Lower lobe of right lung (tissue), 2 donors: ENCODE measurements at places on chromosomes 5 and 9. TPM values are rescaled to one million over a fixed set of nuclear protein-coding genes. Genes with fewer than 3 reads are reported as not detected.

DNA sequence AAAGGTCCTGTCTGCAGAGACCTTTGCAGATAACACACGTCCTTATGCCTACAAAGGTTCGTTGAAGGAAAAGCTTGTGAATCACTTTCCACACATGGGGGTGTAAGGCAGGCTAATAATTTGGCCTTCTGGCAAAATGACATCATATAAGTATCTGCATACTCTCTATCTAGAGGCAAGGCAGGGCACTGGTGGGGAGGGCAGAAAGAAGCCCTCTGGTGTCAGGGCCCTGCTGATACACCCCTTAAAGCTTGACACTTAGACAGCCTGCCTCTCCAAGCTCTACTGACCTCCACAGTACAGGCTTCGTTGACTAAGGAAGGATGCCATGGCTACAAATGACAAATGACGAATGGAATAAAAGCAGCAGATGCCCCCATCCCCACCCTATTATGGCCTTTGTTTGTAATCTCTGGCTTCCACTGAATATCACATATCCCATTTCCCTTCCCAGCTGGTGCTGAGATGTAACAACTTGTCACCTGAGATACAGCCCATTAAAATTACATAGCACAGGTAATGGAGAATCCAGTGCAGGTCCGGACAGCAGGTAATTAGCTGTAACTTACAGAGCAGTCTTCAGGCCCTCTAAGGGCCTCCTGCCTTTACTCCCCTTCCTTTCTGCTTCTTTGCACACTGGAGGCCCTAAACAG lies 76.9 kb upstream of the IFNK start:
- no peaks in the 10 kb centered on the region for H3K4me1 ChIP-seq
- H3K27me3 ChIP-seq: no peaks in the 10 kb centered on the region
- no peak overlapping the region for H3K27ac ChIP-seq
- no peaks in the 10 kb centered on the region for H3K36me3 ChIP-seq

DNA sequence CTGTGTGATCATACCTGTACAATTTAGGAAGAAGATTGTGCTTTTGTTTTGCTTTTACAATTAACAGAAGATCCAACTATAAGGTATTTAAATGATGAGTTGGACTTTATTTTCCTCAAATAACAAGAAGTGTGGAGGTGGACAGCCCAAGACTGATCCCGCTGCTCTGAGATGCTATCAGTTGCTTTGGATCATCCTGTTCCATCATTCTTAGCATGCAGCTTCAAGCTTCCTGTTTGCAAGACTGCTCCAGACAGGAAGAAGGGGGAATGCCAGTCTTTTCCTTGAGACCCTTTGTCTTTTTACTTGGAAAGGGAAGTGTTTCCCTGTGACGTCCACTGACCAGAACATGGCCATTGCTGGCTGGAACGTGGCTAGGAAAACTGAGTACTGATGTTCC lies 250.8 kb downstream of the ZSWIM6 start:
- DNase-seq: no peak
- H3K27me3 ChIP-seq: no peaks in the 10 kb centered on the region
- H3K4me3 ChIP-seq: no peak overlapping the region

- DNase-seq: no peak
- H3K27ac ChIP-seq: no peak overlapping the region
- H3K36me3 ChIP-seq: no peaks in the 10 kb centered on the region
- H3K4me1 ChIP-seq: no peaks in the 10 kb centered on the region
- no peaks in the 10 kb centered on the region for H3K27me3 ChIP-seq
Measured at GRCh38 chr5:117667105-117667504, 1092.5 kb upstream of the SEMA6A start.

DNA sequence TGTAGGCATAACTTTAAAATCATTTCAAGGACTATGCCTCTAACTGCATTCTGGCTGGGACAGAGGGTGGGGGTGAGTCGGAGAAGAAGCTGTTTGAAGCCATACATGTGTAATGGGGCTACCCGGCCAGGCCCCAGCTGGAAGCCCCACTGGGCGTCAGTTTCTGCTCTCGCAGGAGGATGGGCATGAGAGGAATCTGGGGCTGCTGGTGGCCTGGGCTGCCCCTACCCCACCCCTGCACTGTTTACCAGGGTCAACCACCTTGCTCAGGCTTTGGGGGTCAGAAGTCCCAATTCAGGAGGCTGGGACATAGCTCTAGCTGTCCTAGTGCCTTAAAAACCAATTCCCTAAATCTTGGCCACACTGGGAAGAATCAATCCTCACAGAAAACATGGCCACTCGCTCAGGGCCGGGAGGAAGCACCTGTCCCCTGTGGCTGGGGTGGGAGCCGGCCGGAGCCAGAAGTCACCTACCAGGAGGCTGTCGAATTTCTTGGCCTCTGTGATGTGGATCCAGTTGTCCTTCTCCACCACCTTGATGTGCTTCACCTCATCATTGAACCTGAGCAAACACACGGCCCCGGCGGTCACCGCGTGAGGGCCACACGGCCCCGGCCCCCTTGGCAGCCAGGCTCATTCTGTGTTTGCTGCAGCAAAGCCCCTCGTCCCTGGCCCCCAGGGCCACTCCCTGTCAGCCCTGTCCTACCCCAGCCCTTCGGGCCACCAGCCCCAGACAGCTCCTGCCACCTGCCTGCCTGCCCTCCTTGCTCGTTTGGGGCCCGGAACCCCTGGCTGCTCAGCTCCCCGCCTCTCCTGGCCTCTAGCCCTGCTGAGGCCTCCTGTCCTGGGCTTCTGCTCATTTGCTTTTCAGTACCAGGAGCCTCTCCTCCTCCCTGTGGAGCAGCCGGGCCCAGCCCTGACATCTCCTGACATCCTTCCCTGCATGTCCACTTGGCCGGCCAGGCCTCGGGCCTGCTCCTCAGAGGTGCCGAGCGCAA lies 33.6 kb upstream of the SARDH start:
- peaks cover 72% of the 10 kb centered on the region for H3K36me3 ChIP-seq
- H3K27ac ChIP-seq: no peak overlapping the region
- no peak overlapping the region for H3K4me3 ChIP-seq
- H3K4me1 ChIP-seq: no peaks in the 10 kb centered on the region

TNC gene
- total RNA-seq: 18.5 TPM

DNA sequence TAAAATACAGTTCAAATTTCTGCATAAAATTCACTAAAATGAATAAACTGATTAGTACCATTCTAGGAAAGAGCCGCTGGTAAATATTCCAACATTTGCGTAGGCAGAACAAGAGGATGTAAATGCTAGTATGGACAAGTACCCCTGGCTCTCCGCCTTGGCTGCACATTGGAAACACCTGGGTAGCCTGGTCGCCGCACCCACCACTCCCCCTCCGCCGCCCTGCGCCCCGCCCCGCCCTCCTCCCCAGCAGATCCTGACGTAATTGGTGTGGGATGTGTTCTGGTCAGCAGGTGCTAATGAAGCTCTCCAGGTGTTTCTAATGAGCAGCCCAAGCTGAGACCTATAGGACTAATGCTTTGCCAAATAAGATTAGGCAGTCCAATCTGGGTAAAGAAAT lies 225.7 kb downstream of the FRMD3 start:
- no peaks in the 10 kb centered on the region for H3K27me3 ChIP-seq
- no peak overlapping the region for H3K4me3 ChIP-seq
- no peak for DNase-seq
- H3K4me1 ChIP-seq: no peaks in the 10 kb centered on the region
- H3K36me3 ChIP-seq: peaks cover 3% of the 10 kb centered on the region
- no peak overlapping the region for H3K27ac ChIP-seq
